ENCODE measurements at places on chromosomes 11 and 22. TPM values are rescaled to one million over a fixed set of nuclear protein-coding genes. Genes with fewer than 3 reads are reported as not detected.

DNA sequence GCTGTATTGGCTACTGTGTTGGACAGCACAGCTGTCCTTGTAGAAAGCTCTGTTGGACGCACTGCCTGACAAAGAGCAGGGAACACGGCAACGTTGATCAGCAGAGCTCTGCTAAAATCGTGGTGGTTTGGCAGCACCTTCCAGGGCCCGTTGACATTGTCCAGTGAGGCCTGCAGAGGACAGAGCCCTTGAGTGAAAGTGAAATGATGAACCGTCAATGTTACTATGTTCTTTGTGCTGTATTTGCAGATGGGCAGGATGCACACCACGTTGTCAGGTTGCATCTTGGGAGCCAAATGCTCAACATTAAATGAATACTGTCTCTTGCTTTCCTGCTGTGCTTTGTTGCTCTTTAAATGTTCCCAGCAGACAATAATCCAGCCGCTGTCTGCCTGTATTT lies 69.7 kb downstream of the NELL1 start:
- DNase-seq = no peak

- DNase-seq = no peak
Observed at GRCh38 chr11:13644997-13645687, 23.3 kb upstream of the FAR1 start.

The RASGRP2 gene
- polyA plus RNA-seq = 25.9 TPM

The KRTAP5-1 gene
- not detected for polyA plus RNA-seq

The HBE1 gene
- polyA plus RNA-seq = 5.9 TPM

The SLC6A5 gene
- polyA plus RNA-seq = 0.03 TPM

GRCh38 chr11:42947405-42947804 lies 364.4 kb upstream of the API5 start:
- no peak for DNase-seq

The OMP gene
- not detected for polyA plus RNA-seq

DNA sequence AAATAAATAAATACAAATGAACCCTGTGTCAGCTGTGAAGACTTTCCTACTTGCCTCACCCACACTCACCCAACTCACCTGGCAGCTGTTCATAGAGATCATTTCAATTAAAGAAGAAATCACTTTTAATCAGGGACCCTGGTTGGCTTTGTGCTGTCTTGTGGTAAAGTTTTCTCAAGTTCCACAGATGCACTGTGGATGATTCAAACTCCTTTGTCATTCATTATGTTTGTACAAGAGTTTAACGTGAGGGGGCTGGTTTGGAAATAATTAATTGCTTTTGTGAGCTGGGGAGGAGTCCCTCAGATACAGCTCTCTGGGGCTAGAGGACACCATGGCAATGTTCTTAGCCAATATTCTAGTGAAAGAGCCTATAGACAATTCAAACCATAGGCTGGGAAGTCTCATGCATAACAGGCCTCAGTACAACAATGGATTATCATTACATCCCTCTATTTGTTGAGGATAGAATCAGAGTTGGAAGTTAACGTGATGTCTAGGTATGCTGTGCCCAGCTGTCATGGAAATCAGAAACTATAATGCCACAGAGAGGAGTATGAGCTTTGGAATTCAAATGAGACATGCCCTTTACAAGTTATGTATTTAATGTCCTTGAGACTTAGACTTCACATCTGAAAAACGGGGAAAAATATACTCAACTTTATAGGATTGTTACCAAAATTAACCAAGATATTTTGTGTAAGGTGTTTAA lies 698.5 kb downstream of the KCNA4 start:
- no peak for DNase-seq

The UBQLNL gene
- polyA plus RNA-seq = 0.15 TPM

The OR51B5 gene
- not detected for polyA plus RNA-seq
